CD4-positive, alpha-beta T cell treated with Interleukin-10 for 1 hour (primary cell): ENCODE measurements at places on chromosomes 7 and 10.
A peak's percentile ranks its signal among the peaks of the same experiment; 100 is the strongest.

- DNase-seq = peak; percentile 84
Observed at GRCh38 chr10:133278577-133279265, 2.1 kb upstream of the ADAM8 start.

- no peak for DNase-seq
Observed at GRCh38 chr10:14527915-14528314, 197.2 kb upstream of the FRMD4A start.

- DNase-seq = no peak
Observed at GRCh38 chr10:133523631-133524203, 3.4 kb upstream of the CYP2E1 start.

DNA sequence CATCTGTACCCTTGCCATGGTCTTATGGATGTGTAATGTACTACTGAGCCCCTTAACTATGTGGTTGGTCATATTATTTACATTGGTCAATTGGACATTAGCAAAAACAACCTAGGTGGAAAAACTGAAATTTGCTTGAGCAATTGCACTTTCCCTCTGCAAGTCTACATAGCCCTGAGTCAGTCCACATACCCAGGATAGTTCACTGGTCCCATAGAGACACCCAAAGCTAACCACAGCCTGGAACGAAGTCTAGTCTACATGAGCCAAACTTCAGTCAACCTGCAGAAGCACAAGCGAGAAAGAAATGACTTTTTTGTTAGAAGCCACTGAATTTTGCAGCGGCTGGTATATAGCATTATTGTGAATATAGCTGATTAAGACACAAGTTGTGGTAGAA is 37.6 kb upstream of the COL1A2 start:
- no peak for DNase-seq

GRCh38 chr7:95686109-95686508 is 86.2 kb upstream of the DYNC1I1 start:
- peak; percentile 3 for DNase-seq

DNA sequence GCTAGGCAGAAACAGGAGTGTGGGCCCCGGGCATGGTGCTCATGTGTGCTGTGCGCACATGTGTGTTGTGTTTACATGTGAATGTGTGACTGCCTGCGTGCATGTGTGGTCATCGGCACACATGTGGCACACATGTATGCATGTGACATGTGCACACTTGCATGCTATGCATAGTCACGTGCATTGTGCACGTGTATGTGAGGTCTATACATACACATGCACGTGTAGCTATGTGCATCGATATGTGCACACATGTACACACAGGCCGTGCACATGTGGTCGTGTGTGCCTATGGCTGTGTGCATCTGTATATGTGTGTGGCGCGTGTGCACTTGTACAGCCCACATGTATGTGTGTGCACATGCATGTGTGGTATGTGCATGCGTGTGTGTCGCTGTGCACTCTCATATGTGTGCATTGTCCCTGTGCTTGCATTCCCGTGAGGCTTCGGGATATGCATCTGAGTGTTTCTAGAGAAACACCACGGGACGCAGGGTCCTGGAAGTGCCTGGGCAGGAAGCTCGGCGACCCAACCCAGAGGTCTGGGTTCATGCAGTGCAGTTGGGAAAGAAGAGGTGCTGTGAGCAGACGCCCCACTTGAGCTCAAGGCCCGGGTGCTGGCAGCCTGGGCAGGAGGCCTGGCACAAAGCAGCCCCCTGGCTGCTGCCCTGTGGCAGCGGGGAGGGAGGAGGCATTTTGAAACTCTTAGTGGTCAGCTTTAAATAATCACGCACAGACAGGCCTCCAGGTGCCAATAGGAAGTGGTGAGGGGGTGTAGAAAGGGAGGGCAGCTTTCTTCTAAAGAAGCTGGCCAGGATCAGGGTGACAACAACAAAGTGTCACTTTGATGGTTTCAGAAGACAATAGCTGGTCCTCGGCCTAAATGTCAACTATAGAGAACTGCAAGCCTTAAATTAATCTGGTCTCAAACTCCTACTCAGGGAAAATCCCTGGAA is 410.0 kb upstream of the MGMT start:
- DNase-seq = no peak

- peak; percentile 8 for DNase-seq
Observed at GRCh38 chr10:63133821-63134557, 861 bp downstream of the NRBF2 start.

- DNase-seq = no peak
Observed at GRCh38 chr7:98862716-98863420, 6.9 kb downstream of the TMEM130 start.

- DNase-seq = no peak
Observed at GRCh38 chr10:34644224-34644623, 170.9 kb downstream of the PARD3 start.

DNA sequence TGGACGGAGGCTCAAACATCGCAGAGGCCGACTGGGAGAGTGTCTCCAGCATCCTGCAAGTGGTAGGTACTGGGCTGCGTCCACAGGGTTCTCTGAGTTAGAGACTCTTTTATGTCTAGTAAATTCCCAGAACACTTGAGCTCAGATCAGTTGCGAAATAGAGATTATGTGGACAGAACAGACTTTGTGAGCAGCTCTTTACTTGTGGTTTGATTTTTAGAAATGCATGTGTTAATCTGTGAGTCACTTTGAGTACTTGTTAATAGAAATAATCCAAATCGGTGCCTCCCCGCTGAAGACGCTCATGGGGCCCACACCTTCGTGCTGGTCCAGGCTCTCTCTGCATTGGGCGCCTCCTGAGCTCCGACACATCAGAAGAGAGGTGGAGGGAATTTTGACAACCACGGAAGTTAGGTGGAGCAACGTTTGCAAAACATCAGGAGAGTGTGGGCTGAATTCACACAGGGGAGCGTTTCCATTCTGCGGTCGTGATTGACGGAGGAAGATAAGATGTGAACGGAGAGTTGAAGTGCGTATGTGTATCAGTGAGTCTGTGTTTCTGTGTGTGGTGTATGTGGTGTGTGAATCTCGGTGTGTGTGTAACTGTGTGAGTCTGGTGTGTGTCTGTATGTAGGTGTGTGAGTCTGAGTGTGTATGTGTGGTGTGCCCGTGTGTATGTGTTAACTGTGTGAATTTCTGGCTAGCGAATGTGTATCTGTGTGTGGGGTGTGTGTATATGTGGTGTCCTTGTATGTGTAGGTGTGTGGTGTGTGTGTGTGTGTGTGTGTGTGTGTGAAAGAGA is 32.1 kb downstream of the PFKP start:
- no peak for DNase-seq

GRCh38 chr10:124511205-124512039 is 49.8 kb downstream of the LHPP start:
- no peak for DNase-seq

GRCh38 chr10:110460111-110460809 is 37.4 kb upstream of the DUSP5 start:
- DNase-seq = peak; percentile 42

- DNase-seq = no peak
Observed at GRCh38 chr7:99098824-99099498, 44.9 kb downstream of the SMURF1 start.

GRCh38 chr10:129845111-129845753 is 118.8 kb downstream of the EBF3 start:
- DNase-seq = no peak

GRCh38 chr10:112213836-112214235 is 30.3 kb upstream of the GPAM start:
- DNase-seq = no peak

DNA sequence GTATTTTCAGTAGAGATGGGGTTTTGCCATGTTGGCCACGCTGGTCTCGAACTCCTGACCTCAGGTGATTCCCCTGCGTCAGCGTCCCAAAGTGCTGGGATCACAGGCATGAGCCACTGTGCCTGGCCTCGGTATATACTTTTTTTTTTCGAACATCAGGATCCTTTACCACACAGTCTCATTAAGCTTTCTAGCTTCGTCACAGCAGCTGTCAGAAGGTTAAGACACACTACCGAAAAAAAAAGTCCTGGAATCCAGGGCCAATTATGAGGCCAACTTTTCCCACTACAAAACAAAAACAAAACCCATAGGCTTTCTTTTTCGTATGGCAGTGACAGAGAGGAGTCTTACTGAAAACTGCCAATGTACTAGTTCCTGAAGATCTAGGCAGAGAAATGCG is 30.7 kb downstream of the ZC3HC1 start:
- DNase-seq = no peak

GRCh38 chr10:43202657-43203447 is 64.0 kb downstream of the RASGEF1A start:
- peak; percentile 53 for DNase-seq

DNA sequence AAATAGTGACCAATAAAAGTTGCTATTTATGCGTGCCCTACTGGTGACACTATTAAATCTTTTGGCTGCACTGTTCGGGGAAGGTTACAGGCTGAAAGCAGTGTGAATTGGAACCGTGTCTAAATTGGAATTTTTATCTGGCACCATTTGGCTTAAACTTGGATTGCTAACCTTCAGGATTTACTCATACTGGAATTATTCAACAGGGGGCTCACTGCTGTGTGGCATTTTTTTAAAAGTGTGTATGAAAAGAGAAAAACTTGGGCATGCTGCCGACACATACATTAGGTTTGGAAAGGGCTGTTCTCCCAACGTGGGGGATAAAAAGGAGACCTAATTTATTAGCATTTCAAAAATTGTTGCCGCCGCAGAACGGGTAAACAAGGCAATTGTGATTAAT is 537.9 kb upstream of the MGMT start:
- DNase-seq = no peak

DNA sequence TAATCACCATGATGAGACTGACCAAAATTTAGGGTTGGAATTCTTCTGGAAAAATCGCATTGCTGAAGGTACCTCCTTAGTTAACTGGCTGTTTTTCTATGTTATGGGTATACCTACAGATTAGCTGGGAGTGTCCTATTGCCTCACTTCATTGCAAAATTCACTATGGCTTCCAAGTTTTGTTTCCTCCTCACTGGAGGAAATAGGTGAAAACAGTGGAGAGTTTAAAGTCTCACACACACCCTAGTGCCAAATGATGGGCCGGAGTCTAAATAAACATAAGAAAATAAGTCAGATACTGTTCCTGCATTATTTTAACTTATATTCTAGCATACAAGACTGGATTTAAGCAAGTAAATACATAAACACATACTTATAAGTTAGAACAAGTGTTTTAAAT is 98.2 kb downstream of the AHR start:
- no peak for DNase-seq

DNA sequence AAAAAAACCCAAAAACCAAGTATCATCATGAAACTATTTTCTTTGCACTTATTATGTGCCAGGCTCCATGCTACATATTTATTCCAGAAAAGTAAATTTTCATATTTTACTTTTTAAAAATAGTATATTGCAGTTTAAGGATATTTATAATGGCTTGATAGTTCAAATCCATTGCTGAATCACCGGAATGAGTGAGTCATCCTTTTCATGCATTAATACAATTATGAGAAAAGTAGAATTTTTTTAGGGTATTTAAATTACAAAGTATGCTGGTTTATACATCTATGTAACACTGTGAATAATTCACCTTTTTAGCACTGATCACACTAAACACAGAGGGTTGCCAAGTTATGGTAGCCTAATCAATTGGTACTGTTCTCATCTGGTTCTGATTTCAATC is 54.3 kb downstream of the SLC16A9 start:
- DNase-seq = no peak

- peak; percentile 37 for DNase-seq
Observed at GRCh38 chr10:43576062-43576461, 1.6 kb upstream of the ZNF239 start.

GRCh38 chr10:13990392-13990805 is 340.3 kb downstream of the FRMD4A start:
- no peak for DNase-seq

DNA sequence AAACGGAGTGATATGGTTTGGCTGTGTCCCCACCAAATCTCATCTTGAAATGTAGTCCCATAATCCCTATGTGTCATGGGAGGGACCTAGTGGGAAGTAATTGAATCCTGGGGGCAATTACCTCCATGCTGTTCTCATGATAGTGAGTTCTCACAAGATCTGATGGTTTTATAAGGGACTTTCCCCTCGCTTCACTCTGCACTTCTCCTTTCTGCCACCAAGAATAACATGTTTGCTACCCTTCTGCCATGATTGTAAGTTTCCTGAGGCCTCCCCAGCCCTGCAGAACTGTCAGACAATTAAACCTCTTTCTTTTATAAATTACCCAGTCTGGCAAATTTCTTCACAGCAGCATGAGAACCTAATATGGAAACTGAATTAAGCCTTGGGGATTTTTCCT is 19.1 kb downstream of the FAM3C start:
- no peak for DNase-seq

GRCh38 chr10:7412928-7413282 is 2.1 kb upstream of the SFMBT2 start:
- DNase-seq = no peak

DNA sequence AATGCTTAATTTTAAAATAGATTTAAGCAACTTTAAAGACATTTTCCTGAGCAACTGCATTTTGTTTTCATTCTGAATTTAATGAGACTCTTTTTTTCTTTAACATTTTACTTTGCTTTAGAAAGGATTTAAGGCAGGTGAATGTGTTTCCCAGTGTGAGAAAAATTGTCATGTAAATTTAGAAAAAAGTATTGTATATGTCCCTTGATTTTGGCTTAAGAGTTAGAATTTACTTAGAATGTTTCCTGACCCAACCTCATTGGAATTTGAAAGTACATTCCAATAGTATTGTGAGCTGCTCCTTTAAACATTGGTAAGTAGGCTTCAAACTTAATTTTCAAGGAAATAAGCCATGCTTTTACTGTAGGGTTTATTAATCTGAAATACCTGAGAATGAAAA is 110.2 kb downstream of the PTEN start:
- DNase-seq = no peak

DNA sequence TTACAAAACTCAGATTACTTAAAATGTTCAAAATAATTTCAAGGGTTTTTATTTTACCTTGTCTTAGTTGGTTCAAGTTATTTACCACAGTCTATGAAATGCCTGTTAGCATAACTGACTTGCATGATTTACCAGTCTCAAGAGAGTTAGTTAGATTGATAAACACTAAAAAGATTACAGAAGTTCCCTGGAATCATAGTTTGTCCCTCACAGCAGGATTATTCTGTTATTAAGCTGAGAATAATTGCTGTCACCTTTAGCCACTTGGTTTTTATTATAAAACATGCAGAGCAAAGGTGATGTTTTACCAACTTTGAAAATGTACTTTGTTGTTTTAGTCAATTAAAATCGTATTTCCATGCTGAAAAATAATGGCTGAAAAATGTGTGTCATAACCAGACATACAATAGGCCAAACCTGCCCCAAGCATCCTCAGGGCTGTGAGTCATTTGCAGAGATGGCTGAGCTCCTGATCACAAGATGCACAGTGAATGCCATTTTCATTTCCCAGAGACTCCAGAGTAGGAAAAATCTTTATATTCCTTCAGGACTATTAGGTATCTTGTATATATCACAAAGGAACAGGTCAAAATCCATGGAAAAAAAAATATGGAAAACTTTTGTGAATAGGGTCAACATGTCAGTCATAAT is 87.8 kb upstream of the DKK1 start:
- no peak for DNase-seq
